Bone marrow (tissue), 2 donors: ENCODE measurements at places on chromosomes 5 and 9.

DNA sequence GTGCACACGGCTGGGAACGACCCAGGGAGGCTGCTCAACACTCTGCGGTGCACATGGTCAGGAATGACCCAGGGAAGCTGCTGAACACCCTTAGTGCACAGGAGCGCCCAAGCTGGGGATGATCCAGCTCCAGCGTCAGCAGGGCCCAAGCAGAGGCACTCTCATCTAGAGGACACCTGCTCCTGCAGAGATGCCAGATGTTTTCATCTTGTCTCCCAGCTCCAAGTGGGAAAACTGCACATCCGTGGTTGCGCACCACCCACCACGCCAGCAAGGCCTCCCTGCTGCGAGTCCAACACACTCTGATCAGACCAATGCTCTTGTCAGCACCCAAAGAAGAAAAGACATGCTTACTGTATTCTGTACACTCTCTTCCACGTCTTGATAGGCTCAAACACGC is 34.1 kb downstream of the UBE2QL1 start:
- no peak for DNase-seq

GRCh38 chr9:127801955-127802575 is 617 bp upstream of the FPGS start:
- no peak for DNase-seq

DNA sequence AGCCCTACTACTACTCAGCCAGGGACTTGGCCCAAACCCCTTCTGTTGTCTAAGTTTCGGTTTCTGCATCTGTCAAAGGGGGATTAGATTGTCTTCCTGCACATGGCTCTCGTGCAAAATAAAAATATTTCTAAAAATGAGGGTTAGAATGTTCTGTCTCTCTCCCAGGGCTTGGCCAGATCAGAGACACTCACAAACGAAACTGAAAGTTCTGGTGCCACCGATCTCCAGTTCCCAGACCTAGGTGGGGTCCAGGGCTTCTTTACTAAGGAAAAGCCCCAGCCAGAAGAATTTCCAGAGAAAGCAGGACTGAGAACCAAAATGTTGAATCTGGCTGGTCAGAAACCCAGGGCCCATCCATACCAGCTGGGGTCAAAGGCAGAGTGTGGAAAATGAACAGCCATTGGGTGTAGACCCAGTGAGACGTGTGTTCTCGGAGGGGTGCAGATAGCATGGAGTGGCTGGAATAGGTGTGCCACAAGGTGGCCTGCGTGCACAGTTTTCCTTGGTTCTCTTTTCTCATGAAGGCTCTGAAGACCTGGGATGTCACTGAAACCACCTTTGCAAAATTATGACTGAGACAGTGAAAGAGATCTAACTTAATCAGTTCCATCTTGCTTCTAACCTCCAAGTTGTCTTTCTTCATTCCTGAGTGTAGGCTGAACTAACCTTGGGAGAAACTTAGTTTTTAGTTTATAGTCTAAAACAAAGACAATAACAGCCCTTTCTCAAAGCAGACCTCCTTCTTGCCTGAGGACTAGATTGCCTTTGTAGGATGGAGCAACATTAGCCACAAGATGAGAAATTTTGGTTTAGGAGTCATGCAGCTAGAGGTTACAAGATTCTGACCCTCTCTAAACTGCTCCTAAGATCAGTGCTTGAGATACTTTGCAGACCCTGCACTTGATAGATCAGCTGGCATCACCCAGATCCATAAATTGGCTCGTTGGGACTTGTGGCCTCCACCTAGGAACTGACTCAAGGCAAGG is 2.3 kb upstream of the SLC23A1 start:
- DNase-seq = no peak

GRCh38 chr5:135154197-135154596 is 120.2 kb upstream of the PITX1 start:
- no peak for DNase-seq

- no peak for DNase-seq
These were observed 95.9 kb downstream of the UGCG start for GRCh38 chr9:111992523-111992922.

DNA sequence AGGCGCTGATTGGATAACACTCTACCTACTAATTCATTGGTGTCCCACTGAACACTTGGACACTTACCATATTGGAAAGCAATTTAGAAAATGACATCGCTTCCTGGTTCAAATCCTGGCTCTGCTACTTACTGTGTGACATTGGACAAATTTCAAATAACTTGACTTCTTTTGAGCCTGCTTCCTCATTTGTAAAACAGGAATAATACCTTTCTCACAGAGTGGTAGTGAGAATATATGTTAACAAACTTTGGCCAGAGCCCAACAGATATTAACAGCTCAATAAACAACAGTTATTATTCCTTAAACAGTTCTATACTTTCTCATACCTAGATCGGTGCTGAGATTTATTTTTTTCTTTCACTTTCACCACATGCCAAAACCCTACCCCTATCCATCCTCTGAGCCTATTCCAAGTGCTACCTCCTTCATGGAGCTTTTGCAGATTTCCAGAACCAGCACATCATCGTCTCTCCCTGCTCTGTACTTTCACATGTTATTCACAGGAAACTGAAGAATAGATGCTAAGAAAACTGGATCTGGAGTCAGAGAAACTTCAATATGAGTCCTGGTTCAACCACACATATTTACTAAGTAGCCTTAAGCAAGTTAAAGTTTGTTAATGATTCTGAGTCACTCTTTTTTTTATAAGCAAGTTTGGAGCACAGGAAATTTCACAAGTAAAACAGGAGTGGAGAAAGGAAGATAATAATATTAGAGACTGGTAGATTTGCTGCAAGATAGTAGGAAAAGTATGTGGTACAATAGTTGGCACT is 92.3 kb downstream of the STRBP start:
- no peak for DNase-seq

DNA sequence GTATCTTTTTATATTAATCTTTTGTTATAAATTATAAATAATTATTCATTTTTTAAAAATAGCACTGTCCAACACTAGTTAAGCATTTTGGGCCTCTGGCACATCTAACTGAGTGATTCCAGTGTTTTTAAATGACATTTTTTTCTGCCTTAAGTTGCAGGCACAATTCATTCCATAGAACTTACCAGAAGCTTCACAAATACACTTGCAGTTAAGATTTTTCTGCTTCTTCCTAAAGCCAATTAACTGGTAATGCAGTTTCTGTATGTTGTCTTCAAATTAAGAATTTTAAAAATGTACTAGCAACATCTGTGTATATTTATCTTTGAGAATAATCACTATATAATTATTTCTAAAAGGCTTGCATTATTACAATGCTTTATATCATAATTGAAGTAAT is 11.2 kb upstream of the NFIB start:
- no peak for DNase-seq

DNA sequence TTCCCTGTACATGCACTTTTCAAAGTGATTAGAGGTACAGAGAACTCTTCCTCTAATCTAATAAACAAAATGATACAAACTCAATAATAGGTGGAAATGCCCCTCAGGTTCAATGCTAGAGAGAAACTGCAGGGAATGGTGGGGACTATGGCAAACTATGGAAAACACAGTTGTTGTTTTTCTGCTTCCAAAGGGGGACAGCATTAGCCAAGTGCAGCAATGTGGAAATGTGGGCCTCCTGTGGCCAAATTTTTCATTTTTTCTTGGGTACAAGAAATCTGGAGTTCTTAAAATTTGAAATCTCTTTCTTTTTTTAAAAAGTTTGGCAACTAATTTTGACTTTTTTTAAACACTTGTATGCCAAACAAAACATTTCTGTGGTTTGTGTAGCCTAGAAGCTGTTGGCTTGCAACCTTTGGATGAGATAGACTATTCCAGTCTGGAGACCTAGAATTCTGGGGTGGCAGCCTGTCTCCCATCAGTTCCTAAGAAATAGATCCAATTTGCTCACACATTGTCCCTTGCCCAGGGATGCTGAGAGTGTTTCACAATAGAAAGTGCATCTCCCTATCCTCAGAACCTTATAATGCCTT is 218.6 kb downstream of the PAPPA start:
- no peak for DNase-seq
